ENCODE measurements at places on chromosomes 6 and 20.

DNA sequence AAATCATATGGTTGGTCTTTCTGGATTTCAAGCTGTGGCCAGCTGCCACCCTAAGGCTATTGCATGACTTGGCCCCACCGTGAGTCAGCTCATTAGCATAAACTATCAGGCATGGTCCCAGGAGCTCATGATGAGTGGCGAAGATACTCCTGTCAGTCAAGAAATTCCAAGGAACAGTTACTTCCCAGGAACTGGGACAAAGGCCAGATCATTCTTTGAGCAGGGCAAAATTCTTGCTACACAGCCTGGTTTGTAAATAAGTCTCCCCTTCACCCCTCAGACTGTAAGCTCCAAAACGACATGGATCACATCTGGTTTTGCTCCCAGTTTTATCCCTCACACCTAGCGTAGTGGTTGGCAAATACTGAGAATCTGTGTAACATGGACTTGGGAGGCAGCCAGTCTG, 33.0 kb upstream of the KIAA1586 start:
- no peak for DNase-seq

DNA sequence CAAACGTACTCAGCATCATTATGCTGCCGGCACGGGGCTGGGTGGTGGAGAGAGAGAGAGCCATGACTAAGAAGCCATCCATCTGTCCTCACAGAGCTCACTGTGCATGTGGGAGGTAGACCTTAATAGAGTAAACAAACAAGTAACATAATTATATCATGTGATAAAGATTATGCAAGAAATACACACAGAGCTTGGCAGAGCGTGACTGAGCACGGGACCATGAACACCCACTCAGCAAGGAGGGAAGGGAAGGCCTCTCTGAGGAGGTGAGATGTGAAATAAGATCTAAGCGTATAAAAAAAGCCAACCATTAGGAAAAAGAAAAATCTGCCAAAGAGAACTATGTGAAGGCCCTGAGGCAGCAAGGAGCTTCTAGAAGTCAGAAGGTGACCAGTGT, 207.5 kb downstream of the PTPRT start:
- no peak for DNase-seq

GRCh38 chr6:84166395-84166794, 61.0 kb downstream of the CEP162 start:
- DNase-seq: no peak

DNA sequence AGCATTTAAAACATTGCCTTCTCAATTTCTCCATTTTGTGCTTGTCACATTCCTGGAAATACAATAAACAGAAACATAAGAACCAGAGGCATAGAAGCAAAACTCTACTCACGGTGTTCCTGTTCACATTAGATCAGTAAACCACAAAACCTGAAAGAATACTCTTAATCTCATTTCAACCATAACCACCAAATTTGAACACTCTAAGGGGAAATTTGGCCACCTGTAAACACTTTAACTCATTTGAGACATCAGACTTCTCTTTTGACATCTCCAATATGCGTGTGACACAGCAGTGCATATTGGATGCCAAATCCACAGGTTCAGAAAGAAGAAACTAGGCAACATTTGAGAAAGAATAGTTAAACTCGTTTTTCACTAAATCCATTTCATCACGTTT, 153.8 kb upstream of the IRAK1BP1 start:
- DNase-seq: no peak

DNA sequence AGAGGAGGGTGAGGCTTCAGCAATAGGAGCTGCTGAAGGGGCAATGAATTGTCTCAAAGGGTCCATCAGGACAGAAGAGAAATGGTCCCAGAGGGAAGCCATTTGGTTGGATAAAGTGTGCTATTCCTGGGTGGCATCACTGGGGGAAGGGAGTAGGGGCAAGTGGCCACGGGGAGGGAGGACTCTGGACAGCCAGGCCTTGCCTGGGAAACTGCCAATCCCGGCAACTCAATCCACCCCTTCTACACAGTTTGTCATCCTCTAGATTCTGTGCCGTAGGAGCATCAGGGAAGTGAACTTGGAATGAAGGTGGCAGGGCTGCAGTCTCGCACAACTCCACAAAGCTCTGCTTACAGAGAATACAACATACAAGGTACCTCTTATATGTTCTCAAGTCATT, 59.5 kb upstream of the RIPOR2 start:
- DNase-seq: no peak

GRCh38 chr6:145012039-145012662, 723.2 kb downstream of the EPM2A start:
- no peak for DNase-seq

DNA sequence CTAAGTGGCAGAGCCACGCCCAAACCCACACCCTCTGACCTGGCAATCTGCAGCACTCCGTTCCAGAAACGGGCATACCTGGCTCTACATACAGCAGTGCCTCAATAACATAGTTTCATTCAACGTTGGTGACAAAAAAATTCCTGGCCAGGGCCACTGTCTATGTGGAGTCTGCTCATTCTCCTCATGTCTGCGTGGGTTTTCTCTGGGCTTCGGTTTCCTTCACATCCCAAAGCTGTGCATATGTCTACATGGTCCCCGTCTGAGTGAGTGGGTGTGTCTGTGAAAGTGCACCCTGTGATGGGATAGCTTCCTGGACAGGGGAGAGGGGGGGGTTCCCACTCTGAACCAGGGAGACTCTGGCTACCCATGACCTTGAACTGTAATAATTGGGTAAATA, 2.1 kb downstream of the KIAA0319 start:
- no peak for DNase-seq

- no peak for DNase-seq
Measured at GRCh38 chr6:106746652-106747051, 117.3 kb downstream of the QRSL1 start.

- DNase-seq: no peak
Measured at GRCh38 chr6:109118337-109118736, 23.0 kb downstream of the CEP57L1 start.

GRCh38 chr6:33925936-33926335, 122.1 kb upstream of the MLN start:
- DNase-seq: no peak

DNA sequence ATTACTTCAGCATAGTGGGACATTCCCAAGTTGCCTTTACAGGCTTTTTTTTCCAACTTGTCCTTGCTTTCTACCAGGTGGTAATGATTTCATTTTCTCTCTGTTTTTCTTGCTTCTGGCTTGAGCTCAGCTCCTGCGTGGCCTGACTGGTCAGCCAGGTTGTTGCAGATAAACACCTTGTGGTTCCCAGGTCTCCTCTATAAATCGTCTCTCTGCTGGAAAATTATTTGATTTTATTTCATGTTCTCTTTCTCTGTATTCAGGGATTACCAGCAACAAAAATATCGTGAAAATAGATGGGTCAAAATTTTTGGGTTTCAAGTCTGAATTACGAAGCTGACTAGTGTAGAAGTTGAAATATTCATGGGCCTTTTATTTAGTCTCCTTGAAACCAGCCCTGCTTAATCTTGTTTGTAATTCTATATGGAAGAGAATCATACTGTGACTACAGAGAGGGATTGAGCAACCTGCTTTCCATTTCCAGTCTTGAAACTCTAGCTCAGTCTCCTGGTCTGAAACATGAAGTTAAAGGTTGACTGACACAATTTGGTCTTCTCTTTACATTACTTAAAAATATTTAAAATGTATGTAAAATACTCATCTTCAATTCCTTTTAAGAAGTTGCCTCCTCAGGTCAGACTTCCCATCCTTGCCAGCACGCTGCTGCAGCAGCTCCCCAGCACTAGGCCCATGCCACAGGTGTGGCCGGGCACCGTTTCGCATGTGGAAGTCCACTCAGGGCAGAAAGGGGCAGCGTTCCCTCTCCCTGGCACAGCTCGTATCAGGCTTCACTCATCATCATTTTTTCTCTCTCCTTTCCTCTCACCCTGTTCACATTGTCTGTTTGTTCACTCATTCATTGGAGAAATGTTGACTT, 7.1 kb downstream of the DUSP22 start:
- DNase-seq: no peak

- peak; percentile 54 for DNase-seq
Measured at GRCh38 chr6:16409531-16410441, 171.4 kb downstream of the GMPR start.

- no peak for DNase-seq
Measured at GRCh38 chr6:167571550-167571949, 246.7 kb downstream of the TTLL2 start.

DNA sequence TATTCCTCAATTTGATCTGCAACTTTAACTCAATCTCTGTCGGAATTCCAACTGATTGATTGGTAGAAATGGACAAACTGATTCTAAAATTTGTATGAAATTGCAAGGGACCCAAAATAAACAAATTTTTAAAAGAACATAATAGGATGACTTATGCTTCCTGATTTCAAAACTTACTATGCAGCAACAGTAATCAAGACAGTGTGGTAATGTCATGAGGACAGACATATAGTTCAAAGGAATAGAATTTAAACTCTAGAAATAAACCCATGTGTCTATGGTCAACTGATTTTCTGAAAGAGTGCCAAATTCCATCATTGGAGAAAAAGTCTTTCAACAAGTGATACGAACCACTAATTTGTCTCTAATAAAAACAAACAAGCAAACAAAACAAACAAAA, 1320.1 kb upstream of the GJE1 start:
- no peak for DNase-seq

GRCh38 chr6:18444111-18444510, 57.0 kb downstream of the RNF144B start:
- DNase-seq: no peak

DNA sequence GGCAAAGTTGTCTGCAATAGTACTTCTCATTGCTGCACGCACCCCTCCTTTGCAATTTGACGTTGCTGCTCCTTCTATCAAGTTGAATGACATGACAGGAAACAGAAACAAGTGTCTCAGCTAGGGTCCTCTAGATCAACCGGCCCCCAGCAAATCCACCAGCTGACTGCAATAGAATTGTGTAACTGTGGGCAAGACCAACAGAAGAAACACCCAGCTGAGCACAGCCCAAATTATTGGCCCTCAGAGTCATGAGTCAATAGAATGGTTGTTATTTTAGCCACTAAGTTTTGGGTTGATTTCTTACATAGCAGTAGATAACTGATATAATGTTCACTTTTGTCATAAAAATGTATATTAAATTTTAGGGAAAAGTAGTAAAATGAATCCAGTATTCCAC, 202.7 kb downstream of the MAFB start:
- DNase-seq: no peak

DNA sequence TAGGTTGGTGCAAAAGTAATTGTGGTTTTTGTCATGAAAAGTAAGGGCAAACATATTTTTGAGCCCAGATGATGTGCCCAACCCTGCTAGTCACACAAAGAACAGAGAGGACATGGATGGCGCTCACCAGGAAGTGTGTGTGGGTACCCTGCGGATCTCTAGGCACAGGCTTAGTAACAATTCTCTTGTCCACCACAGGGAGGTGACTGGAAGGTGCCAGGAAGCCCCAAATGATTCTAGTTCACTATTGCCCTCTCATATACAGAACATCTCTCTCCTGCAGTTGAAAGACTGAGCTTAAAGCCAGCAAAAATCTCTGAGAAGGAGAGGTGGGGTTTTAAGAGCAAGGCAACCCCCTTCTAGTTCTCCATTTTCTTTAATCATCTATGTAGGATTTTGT, 272.1 kb upstream of the TAB2 start:
- DNase-seq: no peak

DNA sequence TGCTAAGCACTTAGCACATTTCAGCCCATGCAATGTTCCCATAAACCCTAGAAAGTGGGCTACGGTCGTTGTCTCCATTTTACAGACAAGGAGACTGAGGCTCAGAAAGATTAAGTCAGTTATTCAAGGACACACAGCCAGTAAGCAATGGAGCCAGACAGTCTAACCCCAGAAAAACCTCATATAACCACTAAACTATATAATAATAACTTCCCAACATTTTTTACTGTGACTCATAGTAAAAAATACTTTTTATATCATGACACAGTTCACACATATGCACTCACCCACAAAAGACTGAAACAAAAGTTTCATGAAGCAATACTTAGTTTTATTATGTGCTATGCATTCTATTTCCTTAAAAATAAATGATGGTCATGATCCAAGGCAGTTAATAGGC, 66.2 kb upstream of the EYA2 start:
- no peak for DNase-seq

GRCh38 chr20:16364320-16364687, 208.9 kb downstream of the KIF16B start:
- no peak for DNase-seq

DNA sequence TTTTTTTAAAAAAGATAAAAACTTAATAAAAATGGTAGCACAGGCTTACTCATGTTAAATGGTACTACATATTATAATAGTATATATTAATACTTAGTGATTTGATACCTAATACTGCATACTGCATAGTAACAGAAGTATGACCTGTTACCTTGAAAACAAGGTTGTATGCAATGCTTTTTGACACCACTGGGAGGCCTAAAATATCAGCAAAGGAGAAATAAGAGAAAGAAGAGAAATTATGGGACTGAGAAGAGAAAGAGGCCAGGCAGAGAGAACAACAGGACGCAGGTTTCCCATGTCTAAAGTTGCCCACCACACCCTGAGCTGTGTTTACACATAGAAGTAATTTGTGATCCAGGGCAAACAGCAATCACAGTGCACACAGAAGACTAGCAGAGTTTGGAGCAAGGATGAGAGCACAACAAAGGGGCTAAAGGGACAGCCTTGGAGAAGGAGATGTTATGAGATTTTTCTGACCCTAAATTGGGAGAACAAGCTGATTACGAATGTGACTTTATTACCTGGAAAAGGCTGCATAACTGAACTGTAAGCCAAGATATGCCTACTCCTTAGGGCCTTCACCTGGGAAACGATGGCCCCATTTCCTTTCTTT, 73.2 kb downstream of the ROS1 start:
- no peak for DNase-seq

DNA sequence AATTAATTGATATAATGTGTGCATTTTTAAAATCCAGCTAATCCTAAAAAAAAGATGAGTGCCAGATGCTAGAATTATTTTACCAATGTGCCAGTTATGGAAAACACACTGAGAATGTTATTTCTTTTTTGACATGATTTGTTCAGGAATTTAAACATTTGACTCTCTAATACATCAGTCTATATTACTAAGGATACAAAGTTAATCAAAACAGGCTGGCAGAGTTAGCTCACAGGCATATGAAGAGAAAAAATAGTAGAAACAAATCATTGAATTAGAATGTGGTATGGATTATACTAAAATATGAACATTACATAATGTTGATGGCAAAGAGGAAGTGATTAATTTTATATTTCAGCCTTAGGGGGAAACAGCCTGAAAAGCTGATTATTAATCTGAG, 368.3 kb upstream of the GJE1 start:
- DNase-seq: no peak

GRCh38 chr20:49539481-49540231, 28.3 kb downstream of the PTGIS start:
- DNase-seq: no peak

DNA sequence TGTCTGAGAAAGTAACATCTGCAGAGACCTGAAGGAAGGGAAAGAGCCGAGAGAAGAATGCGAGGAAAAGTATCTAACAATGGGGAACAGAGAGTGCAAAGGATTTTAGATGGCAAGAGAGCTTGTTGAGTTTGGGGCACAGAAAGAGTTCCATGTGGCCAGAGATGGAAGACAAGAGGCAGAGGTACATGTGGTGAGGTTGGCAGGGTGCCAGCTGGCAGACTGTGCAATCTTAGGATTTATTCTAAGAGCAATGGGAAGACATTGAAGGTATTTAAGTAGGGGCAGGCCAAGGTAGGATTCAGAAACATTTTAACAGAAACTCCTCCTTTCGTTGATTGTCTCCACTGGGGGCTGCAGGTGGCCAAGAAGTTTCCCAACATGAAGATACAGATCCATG, 20.4 kb upstream of the LBP start:
- no peak for DNase-seq
